Hippocampal formation (tissue), 2 donors: ENCODE measurements at places on chromosomes 3 and 15.

- peak; percentile 81 for DNase-seq
Observed at GRCh38 chr15:64153480-64154367, 2.2 kb downstream of the SNX22 start.

DNA sequence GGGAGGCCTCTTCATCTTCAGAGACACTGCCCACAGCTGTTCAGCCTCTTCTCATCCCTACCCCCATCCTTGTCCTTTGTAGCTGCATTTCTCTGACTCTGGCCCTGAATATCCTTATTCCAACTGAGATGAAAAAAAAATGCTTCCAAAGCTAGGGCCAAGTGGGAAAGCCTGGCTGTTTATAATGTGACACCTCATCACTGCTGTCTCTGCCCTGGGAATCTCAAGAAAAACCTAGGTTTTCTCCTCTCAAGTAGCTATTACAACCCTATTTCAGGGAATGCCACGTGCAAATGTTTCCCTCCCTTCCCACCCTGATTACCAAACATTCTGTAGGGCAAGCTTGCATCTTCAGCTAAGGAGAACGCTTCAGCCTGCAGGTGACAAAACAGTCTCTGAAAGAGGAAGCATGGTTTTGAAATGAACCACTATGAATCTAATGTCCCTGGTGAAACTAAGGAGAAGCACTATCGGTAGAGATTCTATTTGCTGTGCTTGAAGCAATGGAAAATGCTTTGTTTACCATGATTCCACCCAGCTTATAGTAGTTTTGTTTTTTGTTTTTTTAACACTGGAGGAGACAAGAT is 65.4 kb downstream of the USF3 start:
- no peak for DNase-seq

DNA sequence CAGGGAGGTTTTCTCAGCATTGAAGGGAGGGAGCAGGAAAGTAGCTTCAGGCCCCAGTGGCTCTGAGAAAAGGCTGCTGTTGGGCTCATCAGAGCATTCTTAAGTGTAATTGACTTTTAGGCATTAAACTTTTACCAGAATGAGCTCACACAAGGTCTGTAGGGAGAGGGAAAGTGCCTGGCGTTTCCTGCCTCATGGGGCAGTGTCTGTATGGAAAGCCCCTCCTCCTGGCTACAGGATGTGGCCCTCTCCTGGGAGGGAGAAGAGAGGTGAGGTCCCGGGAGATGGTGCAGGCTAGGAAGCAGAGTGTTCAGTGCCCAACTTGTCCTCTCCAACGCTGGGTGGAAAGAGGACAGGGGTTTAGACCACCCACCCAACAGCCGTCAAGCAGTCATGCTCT is 21.3 kb upstream of the SCN10A start:
- no peak for DNase-seq

GRCh38 chr15:58690703-58691102 is 58.8 kb downstream of the ADAM10 start:
- no peak for DNase-seq

DNA sequence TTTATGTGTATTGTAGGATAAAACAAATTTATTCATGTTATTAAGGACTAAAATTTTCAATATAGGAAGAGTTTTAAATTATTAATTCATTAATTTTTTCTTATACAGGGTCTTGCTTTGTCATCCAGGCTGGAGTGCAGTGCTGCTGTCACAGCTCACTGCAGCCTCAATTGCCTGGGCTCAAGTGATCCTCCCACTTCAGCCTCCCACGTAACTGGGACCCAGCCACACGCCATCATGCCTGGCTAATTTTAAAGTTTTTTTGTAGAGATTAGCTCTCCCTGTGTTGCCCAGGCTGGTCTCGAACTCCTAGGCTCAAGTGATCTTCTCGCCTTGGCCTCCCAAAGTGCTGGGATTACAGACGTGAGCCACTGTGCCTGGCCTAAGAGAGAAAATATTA is 14.7 kb downstream of the CCNB2 start:
- no peak for DNase-seq

- no peak for DNase-seq
Observed at GRCh38 chr15:68776477-68777270, 44.0 kb downstream of the ANP32A start.

GRCh38 chr15:88738796-88739195 is 64.4 kb upstream of the ACAN start:
- DNase-seq = no peak

GRCh38 chr15:98609144-98609852 is 39.0 kb upstream of the IGF1R start:
- no peak for DNase-seq

GRCh38 chr15:39720621-39721611 is 61.7 kb downstream of the FSIP1 start:
- no peak for DNase-seq
